Colonic mucosa (tissue), 4 donors: ENCODE measurements at places on chromosomes 5 and 9. TPM values are rescaled to one million over a fixed set of nuclear protein-coding genes. Genes with fewer than 3 reads are reported as not detected.

Gene HBEGF
- total RNA-seq: 4.3 TPM

DNA sequence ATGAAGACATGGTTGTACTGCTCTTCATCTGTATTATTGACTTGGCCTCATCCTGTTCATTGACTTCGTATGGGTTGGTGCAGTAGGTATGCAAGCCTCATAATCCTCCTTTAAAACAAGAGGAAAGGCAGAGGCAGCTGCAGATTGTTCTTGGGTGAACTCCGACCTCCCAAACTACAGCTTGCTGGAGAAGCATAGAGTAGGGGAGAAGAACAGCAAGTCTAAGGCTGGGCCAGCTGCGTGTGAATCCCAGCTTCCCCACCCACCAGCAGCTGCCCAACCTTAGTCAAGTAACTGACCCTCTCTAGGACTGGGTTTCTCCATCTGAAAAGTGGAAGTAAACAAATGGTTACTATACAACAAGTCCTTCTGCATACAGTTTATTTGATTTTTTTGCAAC is 114.5 kb upstream of the WWC1 start:
- no peaks in the 10 kb centered on the region for H3K4me1 ChIP-seq
- no peaks in the 10 kb centered on the region for H3K36me3 ChIP-seq
- H3K4me3 ChIP-seq: no peak overlapping the region
- DNase-seq: no peak
- no peak overlapping the region for H3K27ac ChIP-seq

GRCh38 chr5:163658702-163659567 is 153.5 kb downstream of the MAT2B start:
- no peak for DNase-seq
- peaks cover 16% of the 10 kb centered on the region for H3K4me1 ChIP-seq
- no peak overlapping the region for H3K4me3 ChIP-seq

Gene TNC
- total RNA-seq: 65.6 TPM

Gene TSSK1B
- total RNA-seq: not detected

DNA sequence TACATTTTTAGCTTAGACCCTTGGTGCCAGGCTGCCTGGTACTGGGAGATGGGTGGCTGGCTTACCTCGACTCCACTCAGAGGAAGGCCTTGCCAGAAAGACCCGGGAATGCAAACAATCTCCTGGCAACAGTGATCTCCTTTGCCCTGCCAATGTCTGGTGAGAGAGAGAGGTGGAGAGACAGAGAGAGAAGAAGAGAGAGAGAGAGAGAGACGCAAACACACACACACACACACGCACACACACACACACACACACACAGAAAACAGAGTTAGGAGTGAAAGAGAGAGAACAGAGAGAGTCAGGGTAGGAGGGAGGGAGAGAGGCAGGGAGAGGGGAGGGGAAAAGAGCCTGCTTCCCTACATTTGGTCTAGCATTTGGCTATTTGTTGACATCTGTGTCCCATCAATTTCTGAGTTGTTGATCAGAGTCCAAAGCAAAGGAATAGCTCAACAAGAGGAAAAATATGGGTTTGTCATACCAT is 181.6 kb upstream of the MAP1B start:
- H3K4me1 ChIP-seq: no peaks in the 10 kb centered on the region
- no peaks in the 10 kb centered on the region for H3K36me3 ChIP-seq
- H3K27me3 ChIP-seq: no peaks in the 10 kb centered on the region
- no peak overlapping the region for H3K27ac ChIP-seq

Gene DOLK
- 15.8 TPM for total RNA-seq

DNA sequence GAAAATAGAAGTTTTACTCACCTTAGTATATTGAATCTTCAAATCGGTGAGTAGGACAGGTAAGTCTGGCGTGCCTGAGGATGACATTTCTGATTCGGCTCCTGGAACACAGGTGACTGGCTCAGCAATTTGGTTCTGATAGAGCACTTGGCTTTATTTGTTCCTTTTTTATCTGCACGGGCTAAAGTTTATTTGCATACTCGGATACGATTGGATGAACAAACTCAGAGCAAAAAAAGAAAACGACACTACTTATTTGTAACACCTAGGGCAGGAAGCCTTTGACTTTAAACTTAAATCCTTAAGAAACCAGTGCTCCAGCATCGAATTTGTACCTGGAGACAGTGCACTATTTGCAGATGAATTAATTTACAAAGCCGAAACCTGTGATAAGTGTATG is at the start of gene ALDH1A1:
Gene ALDH1A1, minus strand, starts transcription at position 140 of the 400 bp plus-strand sequence. Its CDS starts 53 bp downstream, at position 87.
- no peaks in the 10 kb centered on the region for H3K36me3 ChIP-seq
- peaks cover 15% of the 10 kb centered on the region for H3K4me1 ChIP-seq
- peak within 1 kb of the TSS; percentile 39 for H3K27ac ChIP-seq
- H3K4me3 ChIP-seq: peak within 1 kb of the TSS; percentile 22
- H3K27me3 ChIP-seq: no peaks in the 10 kb centered on the region
- peak; percentile 63 for DNase-seq

DNA sequence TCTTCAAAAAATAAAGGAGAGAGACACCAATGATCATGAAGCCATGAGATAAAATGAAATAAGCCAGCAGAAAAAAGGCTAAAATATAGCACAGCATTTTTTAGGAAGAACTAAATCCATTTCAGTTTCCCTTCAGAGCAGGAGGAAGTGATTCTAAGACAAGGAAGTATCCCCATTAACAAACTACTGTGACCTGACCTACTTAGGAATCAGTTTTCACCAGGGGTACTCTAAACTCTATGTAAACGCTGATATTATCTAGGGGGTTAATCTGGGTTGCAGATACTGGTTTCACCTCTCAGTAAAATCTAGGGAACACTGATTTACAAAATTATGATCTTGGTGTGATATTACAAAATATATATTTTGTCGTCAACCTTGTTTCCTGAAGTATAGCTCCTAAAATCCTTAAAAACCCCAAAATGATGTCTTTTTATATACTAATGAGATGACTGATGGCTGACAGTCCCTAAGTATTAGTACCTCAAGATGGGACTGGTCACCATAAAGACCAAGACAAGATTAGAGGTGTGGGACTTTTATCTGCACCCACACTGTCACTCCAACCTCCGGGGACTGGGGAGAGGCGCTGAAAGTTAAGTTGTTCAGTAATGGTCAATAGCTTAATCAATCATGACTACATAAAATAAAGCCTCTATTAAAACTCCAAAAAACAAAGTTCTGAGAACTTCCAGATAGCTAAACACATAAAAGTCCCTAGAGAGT is 2.9 kb upstream of the FNBP1 start:
- H3K4me1 ChIP-seq: peaks cover 6% of the 10 kb centered on the region
- no peaks in the 10 kb centered on the region for H3K36me3 ChIP-seq
- peak overlapping the region; percentile 57 for H3K27ac ChIP-seq
- no peaks in the 10 kb centered on the region for H3K27me3 ChIP-seq
- H3K4me3 ChIP-seq: no peak overlapping the region
- no peak for DNase-seq

- H3K4me3 ChIP-seq: no peak overlapping the region
- H3K27ac ChIP-seq: no peak overlapping the region
- H3K4me1 ChIP-seq: no peaks in the 10 kb centered on the region
- no peak for DNase-seq
- no peaks in the 10 kb centered on the region for H3K27me3 ChIP-seq
Measured at GRCh38 chr9:8684978-8685708, 885.6 kb upstream of the DMAC1 start.

DNA sequence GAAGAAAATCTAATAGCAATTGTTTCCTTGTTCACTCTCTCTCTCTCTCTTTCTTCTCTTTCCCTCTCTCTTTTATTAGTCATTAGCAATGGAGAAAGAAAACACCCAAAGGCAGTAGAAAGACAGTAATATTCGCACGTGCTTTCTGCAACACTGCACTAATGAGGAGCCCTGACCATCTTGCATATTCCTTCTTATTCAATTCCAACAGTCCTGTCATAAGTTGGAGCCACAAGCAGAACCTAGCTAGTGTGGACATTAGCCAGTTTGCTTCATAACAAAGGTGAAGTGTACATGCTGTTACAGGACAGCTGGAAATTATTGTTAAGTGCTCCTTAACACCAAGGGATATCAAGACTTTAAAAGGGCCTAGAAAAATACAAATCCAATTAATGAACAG is 63.4 kb downstream of the TRIM32 start:
- no peak overlapping the region for H3K27ac ChIP-seq
- no peaks in the 10 kb centered on the region for H3K36me3 ChIP-seq
- no peaks in the 10 kb centered on the region for H3K27me3 ChIP-seq

- no peaks in the 10 kb centered on the region for H3K4me1 ChIP-seq
- H3K27ac ChIP-seq: no peak overlapping the region
- H3K36me3 ChIP-seq: no peaks in the 10 kb centered on the region
- H3K27me3 ChIP-seq: no peaks in the 10 kb centered on the region
Measured at GRCh38 chr5:61683926-61684325, 351.9 kb downstream of the ZSWIM6 start.

Gene PNPLA7
- 6.1 TPM for total RNA-seq

DNA sequence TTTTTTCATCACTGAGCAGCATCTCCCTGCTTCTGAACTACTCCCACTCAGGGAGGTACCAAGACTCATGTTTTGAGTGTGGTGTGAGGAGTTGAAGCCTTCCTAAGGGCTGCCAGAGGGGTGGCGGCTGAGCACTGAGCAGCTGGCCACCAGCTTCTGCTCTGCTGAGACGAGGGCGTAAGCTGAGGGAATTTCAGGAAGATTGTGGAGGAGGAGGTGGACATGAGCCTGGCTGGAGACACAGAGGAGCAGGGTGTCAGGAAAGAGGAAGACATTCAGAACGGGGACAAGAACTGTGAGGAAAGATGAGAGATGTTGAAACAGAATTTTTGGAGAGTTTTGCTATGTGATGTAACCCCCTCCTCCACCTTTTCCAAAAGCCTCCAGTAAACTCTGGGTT is 7.8 kb downstream of the LCP2 start:
- H3K4me1 ChIP-seq: no peaks in the 10 kb centered on the region
- H3K36me3 ChIP-seq: no peaks in the 10 kb centered on the region
- no peak for DNase-seq
- no peaks in the 10 kb centered on the region for H3K27me3 ChIP-seq

GRCh38 chr9:129280623-129281271 is 102.7 kb upstream of the IER5L start:
- H3K36me3 ChIP-seq: no peaks in the 10 kb centered on the region
- no peaks in the 10 kb centered on the region for H3K27me3 ChIP-seq
- no peak overlapping the region for H3K27ac ChIP-seq
- H3K4me3 ChIP-seq: no peak overlapping the region
- no peaks in the 10 kb centered on the region for H3K4me1 ChIP-seq

GRCh38 chr9:127904561-127905003 is 5.2 kb upstream of the ST6GALNAC6 start:
- H3K4me3 ChIP-seq: peak overlapping the region; percentile 41
- H3K27ac ChIP-seq: peak overlapping the region; percentile 94
- H3K4me1 ChIP-seq: peaks cover 43% of the 10 kb centered on the region
- no peaks in the 10 kb centered on the region for H3K36me3 ChIP-seq
- H3K27me3 ChIP-seq: no peaks in the 10 kb centered on the region
- DNase-seq: peak; percentile 64

DNA sequence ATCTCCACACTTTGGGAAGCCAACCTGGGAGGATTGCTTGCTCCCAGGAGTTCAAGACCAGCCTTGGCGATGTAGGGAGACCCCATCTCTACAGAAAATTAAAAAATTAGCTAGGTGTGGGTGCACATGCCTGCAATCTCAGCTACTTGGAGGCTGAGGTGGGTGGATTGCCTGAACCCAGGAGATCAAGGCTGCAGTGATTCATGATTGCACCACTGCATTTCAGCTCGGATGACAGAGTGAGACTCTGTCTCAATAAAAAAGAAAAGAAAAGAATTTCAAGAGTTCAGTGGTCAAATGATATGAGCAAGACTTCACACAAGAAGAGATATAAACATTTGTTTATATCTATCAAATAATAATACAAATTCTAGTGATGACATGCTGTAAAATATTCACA is 23.0 kb upstream of the MTAP start:
- no peak for DNase-seq
- H3K4me1 ChIP-seq: no peaks in the 10 kb centered on the region
- H3K4me3 ChIP-seq: no peak overlapping the region
- no peaks in the 10 kb centered on the region for H3K27me3 ChIP-seq
- no peaks in the 10 kb centered on the region for H3K36me3 ChIP-seq

Gene ANKRD34B
- not detected for total RNA-seq

DNA sequence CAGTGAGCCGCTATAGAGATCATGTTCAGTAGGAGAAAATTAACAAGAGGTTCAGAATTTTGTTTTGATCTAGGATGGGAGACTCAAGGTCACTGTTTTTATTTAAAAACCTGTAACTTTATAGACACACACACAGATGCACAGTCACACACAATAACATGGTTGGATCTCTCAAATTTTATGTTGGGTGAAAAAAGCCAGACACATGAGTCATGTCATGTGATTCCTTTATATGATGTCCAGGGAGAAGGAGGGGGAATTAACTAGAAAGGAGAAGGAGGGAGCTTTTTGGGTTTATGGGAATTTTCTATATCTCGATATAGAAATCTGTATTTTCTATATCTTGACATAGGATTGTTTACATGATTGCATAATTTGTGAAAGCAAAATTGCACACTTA is 17.1 kb downstream of the C6 start:
- DNase-seq: no peak
- H3K27ac ChIP-seq: no peak overlapping the region
- H3K27me3 ChIP-seq: no peaks in the 10 kb centered on the region
- no peaks in the 10 kb centered on the region for H3K36me3 ChIP-seq
- H3K4me3 ChIP-seq: no peak overlapping the region
- H3K4me1 ChIP-seq: no peaks in the 10 kb centered on the region

- H3K27ac ChIP-seq: no peak overlapping the region
Measured at GRCh38 chr5:41509399-41510175, 814 bp downstream of the PLCXD3 start.

Gene SGCD
- 1.0 TPM for total RNA-seq

DNA sequence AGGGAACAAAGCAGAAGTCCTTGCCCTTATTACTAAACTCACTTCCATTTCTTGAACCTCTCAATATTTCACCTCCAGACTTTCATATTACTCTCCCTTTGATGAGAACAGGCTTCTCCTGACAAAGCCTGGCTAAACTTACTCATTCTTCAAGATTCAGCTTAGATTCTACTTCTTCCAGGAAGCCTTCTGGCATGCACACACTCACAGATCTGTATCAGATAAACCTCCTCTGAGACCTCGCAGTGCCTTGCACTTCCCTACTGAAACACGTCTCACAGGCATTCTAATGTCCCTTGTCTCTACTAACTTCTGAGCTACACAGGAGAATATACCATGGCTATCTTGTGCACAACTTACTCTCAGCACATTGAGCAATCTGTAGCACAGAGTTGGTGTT is 16.6 kb upstream of the PAPPA start:
- no peak overlapping the region for H3K4me3 ChIP-seq
- no peaks in the 10 kb centered on the region for H3K27me3 ChIP-seq
- no peaks in the 10 kb centered on the region for H3K4me1 ChIP-seq
- no peak overlapping the region for H3K27ac ChIP-seq
- DNase-seq: no peak

Gene HNRNPH1
- total RNA-seq: 510 TPM

- no peak overlapping the region for H3K27ac ChIP-seq
- no peaks in the 10 kb centered on the region for H3K36me3 ChIP-seq
- H3K27me3 ChIP-seq: no peaks in the 10 kb centered on the region
- no peak for DNase-seq
- H3K4me3 ChIP-seq: no peak overlapping the region
- no peaks in the 10 kb centered on the region for H3K4me1 ChIP-seq
Measured at GRCh38 chr5:17064241-17064640, 128.2 kb upstream of the MYO10 start.

GRCh38 chr5:40687321-40687720 is 7.6 kb downstream of the PTGER4 start:
- H3K4me1 ChIP-seq: peaks cover 6% of the 10 kb centered on the region
- H3K27me3 ChIP-seq: no peaks in the 10 kb centered on the region
- DNase-seq: no peak
- H3K36me3 ChIP-seq: peaks cover 6% of the 10 kb centered on the region
- no peak overlapping the region for H3K4me3 ChIP-seq

Gene NEUROG1
- total RNA-seq: not detected

- H3K27ac ChIP-seq: no peak overlapping the region
- H3K4me3 ChIP-seq: no peak overlapping the region
- no peak for DNase-seq
- H3K27me3 ChIP-seq: no peaks in the 10 kb centered on the region
- no peaks in the 10 kb centered on the region for H3K36me3 ChIP-seq
Measured at GRCh38 chr9:109510506-109510905, 12.4 kb upstream of the PTPN3 start.

Gene ABO
- 77.7 TPM for total RNA-seq
